ENCODE measurements at places on chromosomes 2 and 18.

- no peak for DNase-seq
Measured at GRCh38 chr18:54616220-54616848, 25.3 kb downstream of the DYNAP start.

- DNase-seq: no peak
Measured at GRCh38 chr2:119023534-119023933, 81.5 kb downstream of the MARCO start.

DNA sequence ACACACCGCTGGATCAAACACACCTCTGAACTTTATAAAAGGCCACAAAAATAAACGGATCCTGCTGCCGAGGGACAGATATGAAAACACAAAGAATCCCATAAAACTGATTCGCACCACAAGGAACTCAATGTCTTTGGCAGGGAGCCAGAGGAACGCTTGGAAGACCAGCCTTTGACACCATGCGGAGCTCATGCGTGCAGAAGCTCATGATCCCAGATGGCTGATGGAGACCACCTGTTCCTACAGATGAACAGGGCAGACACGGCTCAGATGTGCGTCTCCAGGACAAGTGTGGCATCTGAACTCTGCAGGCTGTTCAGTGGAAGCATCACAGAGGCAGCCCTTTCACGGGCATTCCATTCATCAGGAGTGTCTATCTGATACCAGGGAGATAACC, 24.9 kb downstream of the COPS9 start:
- no peak for DNase-seq

DNA sequence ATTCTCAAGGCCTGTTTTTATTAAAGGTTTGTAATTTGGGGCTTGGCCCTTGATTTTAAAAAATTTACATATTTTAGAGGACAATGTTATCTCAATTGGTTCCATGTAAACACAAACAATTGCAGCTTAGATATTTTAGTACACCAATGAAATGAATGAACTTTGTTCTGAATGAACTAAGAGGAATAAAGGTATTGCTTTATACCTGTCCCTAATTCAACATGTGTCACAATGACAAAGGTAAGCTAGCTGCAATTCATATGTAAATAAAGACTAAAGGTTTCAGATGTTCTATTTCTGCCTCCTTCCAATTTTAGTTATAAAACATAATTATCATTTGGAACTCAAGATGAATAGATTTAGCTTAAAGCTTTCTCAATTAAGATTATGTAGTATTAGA, 11.4 kb downstream of the HOXD1 start:
- DNase-seq: no peak

- no peak for DNase-seq
Measured at GRCh38 chr2:75573145-75573878, 12.6 kb upstream of the EVA1A start.

- no peak for DNase-seq
Measured at GRCh38 chr18:53790786-53791185, 433.7 kb downstream of the MBD2 start.

DNA sequence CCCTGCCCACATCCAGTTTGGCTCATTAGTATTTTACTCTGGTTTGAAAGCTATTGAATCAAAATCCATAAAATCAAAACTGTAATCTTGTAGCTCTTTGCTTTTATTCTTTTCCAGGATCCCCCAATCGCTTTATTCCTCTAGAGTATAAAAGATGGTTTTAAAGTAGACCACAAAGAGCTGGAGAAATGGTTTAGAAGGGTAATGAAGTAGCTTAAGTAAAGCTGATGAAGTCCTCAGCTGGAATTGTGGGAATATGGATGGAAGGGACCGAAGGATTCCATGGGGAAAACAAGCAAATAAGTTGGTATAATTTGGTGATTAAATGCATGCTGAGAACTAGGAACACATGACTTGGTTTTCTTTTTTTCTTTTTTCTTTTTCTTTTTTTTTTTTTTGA, 12.3 kb downstream of the ARHGAP28 start:
- DNase-seq: no peak

DNA sequence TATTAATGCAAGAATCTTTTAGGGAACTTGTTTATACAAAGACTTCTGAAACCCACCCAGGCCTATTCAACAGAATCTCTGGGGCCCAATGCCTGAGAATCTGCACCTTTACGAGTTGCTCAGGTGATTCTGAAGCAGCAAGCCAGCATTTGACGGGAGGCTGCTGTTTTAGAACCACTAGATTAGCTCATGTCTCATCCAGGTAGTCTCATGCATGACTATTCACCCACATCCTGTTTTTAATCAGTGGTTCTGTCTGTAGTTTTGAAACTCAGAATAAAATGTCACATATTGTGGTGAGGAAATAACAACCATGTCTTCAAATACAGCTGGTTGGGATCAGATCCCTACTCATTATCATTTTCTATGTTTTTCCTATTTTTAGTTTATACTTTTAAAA, 39.5 kb downstream of the CYTIP start:
- DNase-seq: peak; percentile 66

DNA sequence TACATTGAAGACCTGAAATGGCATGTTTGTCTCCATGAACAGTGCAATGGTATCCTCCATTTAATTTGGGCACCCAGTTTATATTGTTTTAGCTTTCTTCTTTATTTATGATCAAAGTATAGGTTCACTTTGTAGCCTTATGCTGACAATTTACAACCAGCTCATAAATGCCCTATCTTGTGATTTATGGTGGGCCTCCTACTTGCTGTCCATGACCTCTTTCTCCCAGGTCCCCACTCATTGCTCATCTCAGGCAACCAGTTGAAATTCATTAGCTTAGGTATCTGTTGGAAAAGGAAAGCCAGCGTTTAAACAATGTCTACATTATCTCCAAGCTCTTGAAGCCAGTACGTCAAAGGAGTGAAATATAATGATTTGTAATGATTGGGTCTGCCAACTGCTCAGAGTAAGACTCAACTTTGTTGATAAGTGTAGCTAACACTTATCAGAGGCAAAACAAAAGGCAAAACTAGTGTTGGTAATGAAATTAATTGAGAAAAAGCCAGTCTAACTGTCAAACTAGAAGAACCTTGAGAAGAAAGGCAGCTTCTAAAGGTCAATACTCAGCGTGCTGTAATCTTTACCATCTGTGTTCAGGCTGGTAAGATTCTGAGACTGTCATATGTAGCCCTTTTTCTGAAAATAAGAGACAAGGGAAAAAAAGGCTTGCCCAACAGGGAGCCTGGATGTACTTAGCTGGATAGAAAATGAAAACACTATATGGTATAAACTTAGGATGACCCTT, 695.9 kb downstream of the EPHA4 start:
- no peak for DNase-seq

- no peak for DNase-seq
Measured at GRCh38 chr2:204763974-204764703, 218.9 kb downstream of the PARD3B start.
